ENCODE measurements at places on chromosomes 4 and X. TPM values are rescaled to one million over a fixed set of nuclear protein-coding genes. Genes with fewer than 3 reads are reported as not detected.

GRCh38 chr4:84931961-84932360, 34.5 kb downstream of the WDFY3 start:
- H3K27me3 ChIP-seq, result no peaks in the 10 kb centered on the region
- H3K4me1 ChIP-seq, result peaks cover 8% of the 10 kb centered on the region
- H3K27ac ChIP-seq, result no peak overlapping the region
- H3K4me3 ChIP-seq, result no peak overlapping the region
- no peak for DNase-seq

DNA sequence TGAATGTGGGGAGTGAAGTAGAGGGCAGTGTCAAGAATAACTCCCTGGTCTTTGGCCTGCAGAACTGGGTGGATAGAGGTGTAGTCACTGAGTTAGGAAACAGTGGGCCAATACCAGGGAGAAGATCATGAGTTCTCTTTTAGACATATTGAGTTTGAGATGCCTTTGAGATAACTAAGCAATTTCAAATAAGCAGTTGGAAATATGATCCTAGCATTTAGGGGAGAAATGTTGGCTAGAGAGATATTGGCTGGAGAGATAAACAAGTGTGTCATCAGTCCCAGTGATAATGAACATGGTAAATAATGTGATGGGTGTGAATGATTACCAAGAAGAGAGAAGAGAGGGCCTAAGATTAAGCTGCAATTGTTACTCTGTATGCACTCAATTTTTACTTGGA, 95.3 kb upstream of the HPRT1 start:
- H3K27me3 ChIP-seq, result no peaks in the 10 kb centered on the region
- H3K27ac ChIP-seq, result no peak overlapping the region
- H3K4me1 ChIP-seq, result no peaks in the 10 kb centered on the region
- H3K4me3 ChIP-seq, result no peak overlapping the region
- DNase-seq, result no peak

DNA sequence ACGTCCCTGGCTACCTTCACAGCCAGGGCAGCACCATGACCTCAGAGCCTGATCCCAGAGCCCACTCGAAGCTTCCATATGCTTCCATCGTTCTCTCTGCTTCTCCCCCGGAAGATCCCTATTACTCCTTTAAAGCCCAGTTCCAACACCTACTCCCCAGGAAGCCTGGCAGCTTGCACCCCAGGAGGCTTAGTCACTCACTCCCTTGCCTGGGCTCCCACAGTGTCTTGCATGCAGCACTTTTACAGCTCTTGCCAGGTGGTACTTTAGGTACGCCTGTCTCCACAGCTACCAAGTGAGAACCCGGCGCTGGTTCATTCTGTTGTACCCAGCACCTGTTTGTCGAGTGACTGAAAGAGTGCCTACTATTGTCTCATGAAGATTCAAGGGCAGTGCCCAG, 24.5 kb upstream of the MAMLD1 start:
- H3K4me3 ChIP-seq, result no peak overlapping the region
- no peak overlapping the region for H3K27ac ChIP-seq
- H3K4me1 ChIP-seq, result no peaks in the 10 kb centered on the region

The MCF2 gene
- not detected for total RNA-seq

DNA sequence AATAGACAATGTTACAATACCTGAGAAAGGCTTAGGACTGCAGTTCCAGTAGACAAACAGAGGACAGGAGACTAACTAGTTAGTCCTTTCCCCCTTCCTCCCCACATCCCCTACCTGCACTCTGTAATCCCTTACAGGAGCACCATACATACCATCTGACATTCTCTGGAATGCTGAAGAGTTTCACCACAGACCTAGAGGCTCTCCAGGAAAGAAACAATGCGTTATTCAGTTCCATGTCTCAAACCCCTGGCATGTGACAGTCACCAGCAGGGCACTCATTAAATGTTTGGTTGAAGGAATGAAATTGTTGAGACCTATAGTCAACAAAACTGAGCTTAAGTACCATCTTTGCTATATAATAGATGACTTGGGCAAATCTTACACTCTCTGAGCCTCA, 100.2 kb upstream of the USP38 start:
- H3K27me3 ChIP-seq, result no peaks in the 10 kb centered on the region
- no peaks in the 10 kb centered on the region for H3K36me3 ChIP-seq
- peaks cover 11% of the 10 kb centered on the region for H3K4me1 ChIP-seq
- no peak overlapping the region for H3K27ac ChIP-seq
- DNase-seq, result no peak

The ART3 gene
- total RNA-seq, result not detected

The CT45A1 gene
- total RNA-seq, result not detected

- no peaks in the 10 kb centered on the region for H3K4me1 ChIP-seq
- H3K27me3 ChIP-seq, result no peaks in the 10 kb centered on the region
- no peak overlapping the region for H3K27ac ChIP-seq
- H3K36me3 ChIP-seq, result no peaks in the 10 kb centered on the region
- no peak overlapping the region for H3K4me3 ChIP-seq
- DNase-seq, result no peak
Observed at GRCh38 chr4:131098976-131099375, 2003.0 kb downstream of the C4orf33 start.

- H3K4me1 ChIP-seq, result no peaks in the 10 kb centered on the region
- peak; percentile 35 for DNase-seq
- no peaks in the 10 kb centered on the region for H3K27me3 ChIP-seq
- no peak overlapping the region for H3K27ac ChIP-seq
Observed at GRCh38 chr4:2630556-2631273, 94.3 kb downstream of the FAM193A start.

GRCh38 chr4:81684352-81684751, 212.6 kb upstream of the RASGEF1B start:
- no peak overlapping the region for H3K4me3 ChIP-seq
- no peak overlapping the region for H3K27ac ChIP-seq
- no peak for DNase-seq
- no peaks in the 10 kb centered on the region for H3K36me3 ChIP-seq
- no peaks in the 10 kb centered on the region for H3K27me3 ChIP-seq

The F11 gene
- not detected for total RNA-seq

DNA sequence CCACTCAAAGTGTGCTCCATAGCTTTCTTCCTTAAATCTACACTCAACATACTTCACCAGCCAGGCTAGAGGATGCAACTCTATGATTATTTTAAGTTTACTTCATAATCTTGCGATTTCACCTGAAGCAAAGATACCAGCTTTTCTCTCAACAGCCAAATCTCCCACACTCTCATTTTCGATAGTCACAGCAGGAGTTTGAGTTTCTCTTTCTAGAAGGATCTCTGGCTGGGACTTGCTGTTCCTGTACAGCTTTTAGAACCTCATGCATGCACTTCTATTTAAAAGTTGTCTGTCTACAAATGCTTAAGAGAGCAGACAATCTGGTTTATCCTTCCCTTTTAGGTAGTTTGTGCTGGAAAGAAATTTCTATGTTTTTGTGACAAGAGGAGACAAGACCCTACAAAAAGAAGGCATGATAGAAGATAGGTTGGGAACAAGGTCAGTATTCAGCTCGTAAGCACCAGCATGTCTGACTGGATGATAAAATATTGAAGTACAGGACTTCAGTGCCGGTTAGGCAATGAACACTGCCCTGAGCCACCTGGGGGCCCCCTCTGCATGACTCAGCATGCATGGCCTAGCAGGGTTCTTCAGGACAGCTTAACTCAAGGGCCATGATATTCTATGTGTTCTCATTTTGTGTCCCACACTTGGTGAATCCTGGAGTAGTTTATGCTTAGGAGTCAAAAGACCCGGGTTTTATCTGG, 65.6 kb downstream of the ATXN3L start:
- H3K4me1 ChIP-seq, result no peaks in the 10 kb centered on the region
- H3K36me3 ChIP-seq, result no peaks in the 10 kb centered on the region
- no peaks in the 10 kb centered on the region for H3K27me3 ChIP-seq
- DNase-seq, result no peak
- H3K27ac ChIP-seq, result no peak overlapping the region

The MBNL3 gene
- 38.8 TPM for total RNA-seq

DNA sequence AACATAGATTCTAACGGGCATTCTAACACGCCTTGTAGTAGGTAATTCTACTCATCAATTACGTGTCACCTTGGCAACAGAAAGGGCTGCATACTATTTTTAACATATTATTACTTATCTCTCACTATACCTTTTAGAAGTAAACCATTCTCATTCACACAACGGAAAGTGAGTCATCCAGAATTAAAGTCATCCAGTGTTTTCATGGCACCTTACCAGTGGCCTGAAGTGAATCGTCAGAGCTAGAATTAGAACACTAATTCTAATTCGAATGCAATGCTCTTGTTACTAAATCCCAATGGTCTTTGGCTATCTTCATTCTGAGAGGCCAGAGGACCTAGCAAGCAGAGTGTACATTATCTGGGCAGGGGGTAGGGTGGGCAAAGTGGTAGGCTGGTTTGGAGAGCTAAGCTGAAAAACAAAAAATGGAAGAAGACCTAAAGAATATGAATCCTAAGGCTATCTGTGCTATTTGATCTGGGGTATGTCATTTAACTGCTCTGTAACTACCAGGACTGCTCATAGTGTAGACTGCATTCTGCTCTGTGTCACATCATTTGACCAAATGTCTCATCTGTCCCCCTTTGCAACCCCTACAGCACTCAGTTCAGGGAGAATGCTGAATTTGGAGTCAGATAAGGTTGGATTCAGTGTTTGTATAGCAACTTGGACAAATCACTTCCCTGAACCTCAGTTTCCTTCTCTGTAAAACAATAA, 96.5 kb downstream of the HDAC8 start:
- no peaks in the 10 kb centered on the region for H3K36me3 ChIP-seq
- H3K4me1 ChIP-seq, result no peaks in the 10 kb centered on the region
- no peak overlapping the region for H3K27ac ChIP-seq
- H3K27me3 ChIP-seq, result no peaks in the 10 kb centered on the region
- no peak for DNase-seq
- no peak overlapping the region for H3K4me3 ChIP-seq

GRCh38 chr4:16206301-16206700, 20.0 kb downstream of the TAPT1 start:
- no peak overlapping the region for H3K27ac ChIP-seq
- DNase-seq, result no peak
- H3K36me3 ChIP-seq, result peaks cover 15% of the 10 kb centered on the region
- no peak overlapping the region for H3K4me3 ChIP-seq
- peaks cover 10% of the 10 kb centered on the region for H3K4me1 ChIP-seq
- no peaks in the 10 kb centered on the region for H3K27me3 ChIP-seq
